ENCODE measurements at places on chromosomes 7 and 10.

DNA sequence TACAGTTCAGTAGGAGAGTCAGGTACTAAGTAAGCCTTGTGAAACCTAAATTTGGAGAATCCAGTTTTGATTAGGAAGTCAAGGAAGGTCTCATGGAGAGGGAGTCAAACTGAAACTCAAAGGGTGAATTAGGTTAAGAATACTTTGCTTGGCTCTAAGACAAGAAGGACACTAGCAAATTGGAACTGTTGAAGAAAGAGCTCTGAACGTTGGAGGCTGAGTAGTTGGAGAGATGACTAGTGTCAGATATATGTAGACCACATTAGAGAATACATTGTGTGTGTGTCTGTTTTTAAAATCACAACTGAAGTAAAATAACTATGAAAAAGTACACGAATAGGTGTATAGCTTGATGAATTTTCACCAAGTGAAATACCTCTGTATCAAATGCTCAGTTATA is 6.3 kb downstream of the VPS26A start:
- DNase-seq = no peak

DNA sequence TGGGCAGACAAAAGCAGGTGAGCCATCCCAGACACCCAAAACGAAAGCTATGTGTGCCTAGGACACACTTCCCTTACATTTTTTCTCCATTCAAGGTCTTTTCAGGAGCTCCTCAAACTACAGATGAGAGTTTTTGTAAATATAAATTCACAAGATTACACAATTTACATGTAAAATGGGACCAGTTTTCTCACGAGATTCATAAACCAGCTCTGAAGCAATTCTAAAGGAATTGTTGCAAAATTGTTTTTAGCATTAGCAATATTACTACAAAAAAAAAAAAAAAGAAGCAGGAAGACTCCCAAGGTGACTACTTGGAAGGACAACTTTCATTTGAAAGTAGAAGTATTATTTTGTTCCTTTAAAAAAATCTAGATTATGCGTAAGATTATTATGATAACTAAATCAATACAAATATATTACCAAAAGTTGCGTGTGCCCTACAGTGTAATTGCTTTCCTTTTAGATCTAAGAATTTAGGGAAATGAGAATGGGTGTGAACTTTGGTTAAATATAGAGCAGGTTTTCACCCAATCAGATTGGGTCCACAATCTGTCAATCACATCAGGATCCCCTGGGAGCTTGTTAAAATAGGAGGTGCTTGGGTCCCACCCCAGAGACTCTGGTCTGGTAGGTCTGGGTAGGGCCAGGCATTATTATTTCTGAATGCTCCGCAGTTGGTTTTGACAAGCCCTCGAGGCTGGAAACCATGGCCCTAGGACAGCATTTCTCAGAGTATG is 72.2 kb downstream of the TBXAS1 start:
- DNase-seq = no peak

DNA sequence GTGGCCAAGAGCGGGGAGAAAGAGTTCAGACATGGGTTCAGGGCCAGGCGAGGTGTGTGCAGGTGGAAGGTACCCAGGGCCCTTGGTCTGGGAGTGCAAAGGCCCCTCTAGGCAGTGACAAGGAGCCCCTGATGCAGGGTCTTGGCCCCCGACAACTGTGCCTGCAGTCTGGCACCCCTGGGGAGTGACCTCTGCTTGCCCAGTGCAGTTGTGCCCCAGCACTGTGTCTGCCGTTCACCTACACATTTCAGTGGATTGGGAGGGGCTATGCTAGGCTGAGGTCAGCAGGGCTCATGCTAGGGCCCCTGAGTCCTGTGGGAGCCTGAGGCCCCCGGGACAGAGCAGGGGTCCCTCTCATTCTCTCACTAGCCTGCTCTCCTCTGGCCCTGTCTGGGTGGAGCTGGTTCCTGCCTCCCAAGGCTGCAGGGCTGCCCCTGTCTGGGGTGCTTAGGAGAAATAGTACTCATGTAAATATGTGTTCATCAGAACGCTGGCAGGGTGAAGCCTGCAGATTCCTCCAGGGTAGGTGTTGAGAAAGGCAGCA is 550.4 kb downstream of the TCERG1L start:
- DNase-seq = no peak

DNA sequence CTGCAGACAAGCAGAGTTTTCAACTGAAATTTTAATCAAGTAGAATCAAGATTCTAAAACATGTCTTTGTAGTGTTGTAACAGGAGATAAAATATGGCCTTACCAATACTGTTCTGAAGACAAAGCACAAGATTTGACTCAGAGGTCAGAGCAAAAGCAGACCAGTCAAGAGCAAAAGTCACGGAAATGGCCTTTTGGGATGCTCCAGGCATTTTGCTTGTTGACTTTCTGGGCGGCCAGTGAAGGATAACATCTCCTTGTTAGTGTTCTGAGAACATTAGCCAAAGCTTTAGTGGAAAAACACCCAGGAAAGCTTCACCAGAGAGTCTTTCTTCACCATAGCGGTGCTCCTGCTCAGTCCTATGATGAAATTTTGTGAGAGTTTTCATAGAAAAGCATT is 590.6 kb downstream of the ARL4A start:
- peak; percentile 25 for DNase-seq

GRCh38 chr7:20104696-20105095 is 112.5 kb downstream of the MACC1 start:
- no peak for DNase-seq

DNA sequence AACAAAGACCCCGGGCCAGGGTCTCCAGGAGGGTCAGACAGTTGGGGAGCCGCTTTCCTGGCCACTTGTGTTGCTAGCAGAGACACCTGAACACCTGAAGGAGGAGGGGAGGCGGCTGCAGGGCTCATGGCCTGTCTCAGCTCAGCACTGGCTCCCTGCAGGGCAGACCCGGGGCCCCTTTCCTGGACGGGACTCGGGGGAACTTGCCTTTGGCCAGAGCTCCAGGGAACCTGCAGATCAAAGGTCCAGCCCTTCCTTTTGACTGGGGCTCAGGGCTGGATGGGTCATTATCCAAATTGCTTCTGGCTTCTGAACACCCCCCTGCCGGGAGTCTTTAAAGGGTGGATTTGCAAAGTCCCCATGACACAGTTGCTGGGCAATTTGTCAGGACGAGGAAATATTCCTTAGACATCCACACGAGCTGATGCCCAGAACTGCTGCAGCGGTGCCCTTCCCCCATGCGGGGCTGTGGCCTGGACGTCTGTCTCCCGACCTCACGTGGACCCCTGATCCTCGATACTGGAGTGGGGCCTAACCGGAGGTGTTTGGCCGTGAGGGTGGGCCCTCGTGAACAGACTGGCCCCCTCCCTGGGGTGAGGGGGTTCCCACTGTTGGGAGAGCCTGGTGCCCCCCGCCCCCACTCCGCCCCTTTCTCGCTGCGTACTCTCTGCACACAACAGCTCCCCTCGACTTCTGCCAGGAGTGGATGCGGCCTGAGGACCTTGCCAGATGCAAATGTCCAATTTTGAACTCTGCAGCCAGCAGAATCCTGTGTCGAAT is 194.3 kb downstream of the ELFN1 start:
- DNase-seq = no peak

- DNase-seq = peak; percentile 41
Observed at GRCh38 chr10:73625004-73625883, 16.0 kb downstream of the MYOZ1 start.

- no peak for DNase-seq
Observed at GRCh38 chr10:132839061-132839460, 53.1 kb upstream of the NKX6-2 start.

GRCh38 chr10:113337142-113337541 is 215.7 kb upstream of the HABP2 start:
- DNase-seq = no peak

- DNase-seq = peak; percentile 62
Observed at GRCh38 chr7:322111-322671, 32.2 kb downstream of the FOXL3 start.

DNA sequence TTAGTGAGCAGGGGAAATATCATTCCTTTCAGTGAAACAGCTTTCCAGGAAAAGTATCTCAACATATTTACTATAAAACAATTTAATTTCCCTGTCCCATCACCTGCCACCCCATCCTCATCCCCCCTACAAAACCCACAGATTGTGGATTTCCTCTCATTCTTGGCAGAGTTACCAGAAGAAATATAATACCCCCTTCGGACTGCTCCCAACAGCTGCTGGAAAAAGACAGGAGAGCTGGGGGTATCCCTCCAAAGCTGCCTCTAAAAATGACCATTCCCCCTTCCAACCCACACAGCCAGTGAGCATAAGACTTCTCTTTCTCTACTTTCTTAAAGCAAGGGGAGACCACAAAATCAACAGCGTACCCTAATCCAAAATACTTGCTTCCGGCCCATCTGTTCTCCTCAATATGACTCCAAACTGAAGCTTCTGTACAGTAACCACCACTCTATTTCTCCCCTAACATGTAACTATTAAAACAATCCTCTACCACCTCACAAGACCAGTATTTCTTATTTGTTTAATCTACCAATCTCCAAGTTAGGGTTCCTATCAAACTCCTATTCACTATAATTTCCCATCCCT is 7.8 kb downstream of the FBXW4 start:
- DNase-seq = no peak

DNA sequence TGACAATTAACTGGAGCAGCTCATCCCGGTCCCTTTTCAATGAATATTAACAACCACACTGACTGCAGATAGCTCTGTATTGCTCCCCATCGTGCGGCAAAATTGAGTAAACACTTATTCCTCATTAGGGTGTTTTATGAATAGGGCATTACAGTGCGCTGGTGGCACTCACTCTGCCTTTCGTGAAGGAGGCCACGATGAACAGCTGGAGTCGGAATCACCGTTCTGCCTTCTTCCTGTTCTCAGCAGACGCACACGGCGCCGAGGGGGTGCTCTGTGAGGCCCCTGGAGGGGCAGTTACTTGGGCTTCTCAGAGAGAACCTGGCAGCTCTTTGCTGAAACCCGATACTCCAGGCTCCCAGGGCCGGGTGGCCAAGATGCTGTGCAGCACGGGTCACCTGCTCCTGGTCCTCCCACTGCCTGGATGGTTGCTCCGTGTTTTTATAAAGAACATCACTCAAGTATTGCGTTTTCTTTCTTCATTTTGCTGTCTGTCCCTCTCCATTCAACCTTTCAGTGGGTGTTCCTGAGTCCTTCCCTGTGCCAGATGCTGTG is 241.9 kb downstream of the GLRX3 start:
- no peak for DNase-seq

DNA sequence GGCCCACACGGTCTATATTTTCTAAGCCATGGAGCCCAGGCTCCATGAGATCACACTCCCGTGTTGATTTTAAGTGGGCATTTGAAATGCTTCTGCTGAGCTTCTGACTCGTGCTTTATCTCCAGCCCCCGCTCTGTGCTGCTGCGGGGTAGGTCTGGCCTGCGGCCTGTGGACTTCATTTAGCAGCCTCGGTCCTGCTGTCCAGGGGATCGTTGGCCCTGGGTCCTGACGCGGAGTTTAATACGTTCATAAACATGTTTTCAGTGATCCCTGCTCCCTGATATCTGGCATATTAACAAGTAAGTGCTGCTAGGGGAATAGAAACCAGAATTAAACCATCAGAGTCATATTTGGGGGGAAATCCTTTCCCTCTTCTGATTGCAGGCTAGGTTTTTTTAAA is 540.3 kb upstream of the MGMT start:
- no peak for DNase-seq

DNA sequence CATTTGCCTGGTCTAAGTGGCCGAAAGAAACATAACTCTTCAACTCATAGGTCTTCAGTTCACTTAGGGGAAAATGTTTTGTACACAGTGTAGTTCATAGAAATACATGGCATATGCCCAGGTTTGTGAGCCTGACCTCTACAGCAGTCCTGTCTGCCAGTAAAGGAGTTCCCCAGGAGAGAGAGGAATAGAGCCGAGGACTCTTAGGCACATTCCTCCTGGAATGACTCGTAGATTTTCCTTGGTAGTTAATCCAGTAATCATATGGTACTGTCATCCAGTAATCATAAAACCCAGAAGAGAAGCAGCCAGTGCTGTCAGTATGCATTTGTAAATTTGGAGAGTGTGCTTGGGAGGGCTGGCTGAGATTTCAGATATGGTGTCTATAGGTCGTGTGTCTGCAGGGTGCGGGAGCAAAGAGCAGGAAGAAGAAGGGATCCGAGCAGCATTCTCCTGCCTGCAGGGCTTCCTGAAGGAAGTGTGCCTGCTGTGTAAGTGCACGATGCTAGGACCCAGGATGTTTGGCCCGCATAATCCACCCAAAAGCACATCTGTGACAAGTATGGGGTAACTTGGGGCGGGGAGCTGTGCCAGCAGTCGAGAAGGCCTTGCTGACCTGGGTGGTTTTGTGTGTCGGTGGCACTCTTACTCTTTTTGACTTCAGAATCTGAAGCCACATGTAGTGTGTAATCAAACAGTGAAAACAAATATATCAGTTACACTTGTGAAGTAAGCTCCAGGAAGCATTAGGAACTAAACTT is 13.9 kb downstream of the EIF4H start:
- no peak for DNase-seq

DNA sequence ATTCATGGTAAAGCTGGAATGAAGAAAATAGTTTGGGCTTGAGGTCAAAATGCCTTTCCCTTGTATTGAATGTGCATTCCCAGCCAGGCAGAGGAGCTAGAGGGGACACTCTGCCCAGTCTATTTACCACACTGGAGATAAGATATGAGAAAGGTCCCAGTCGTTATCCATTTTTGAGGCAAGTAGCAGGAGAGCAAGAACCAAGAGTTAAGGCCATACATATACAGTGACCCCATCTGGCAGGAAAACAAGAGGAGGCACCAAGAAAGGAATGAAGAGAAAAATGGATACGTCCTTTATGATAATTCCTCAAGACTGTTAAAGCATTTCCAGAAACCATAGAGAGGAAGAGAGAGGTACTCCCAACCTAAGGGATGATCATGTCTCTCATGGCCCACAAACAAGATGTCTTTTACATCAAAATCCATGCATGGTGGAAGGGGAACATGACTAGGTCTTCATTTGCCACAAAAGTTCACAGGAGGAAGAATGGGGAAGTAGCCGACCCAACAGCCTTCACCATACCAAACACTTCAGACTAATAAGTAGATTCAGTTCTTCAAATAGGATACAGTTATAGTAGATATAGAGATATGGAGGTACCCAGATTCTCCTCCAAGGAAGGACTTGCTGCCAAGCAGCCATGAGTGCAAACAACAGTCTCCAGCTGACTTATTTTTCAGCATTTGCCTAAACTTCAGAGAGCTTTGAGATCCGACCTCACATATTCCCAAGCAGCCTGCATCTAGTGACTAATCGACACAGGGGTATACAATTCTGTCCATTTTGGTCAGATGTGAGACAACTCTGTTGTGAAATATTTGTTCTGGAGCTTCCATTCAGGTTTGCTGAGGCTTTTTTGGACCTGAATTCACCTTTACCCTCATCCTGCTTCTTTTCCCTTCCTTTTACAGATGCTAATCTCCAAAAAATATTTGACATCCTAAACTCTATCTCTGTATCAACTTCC is 61.1 kb upstream of the CCDC71L start:
- no peak for DNase-seq

- no peak for DNase-seq
Observed at GRCh38 chr10:43218951-43219837, 47.7 kb downstream of the RASGEF1A start.
